ENCODE measurements at places on chromosomes 2 and 18.

- DNase-seq: no peak
Measured at GRCh38 chr2:1455466-1455865, 42.2 kb downstream of the TPO start.

- no peak for DNase-seq
Measured at GRCh38 chr2:73640511-73640911, 1.7 kb downstream of the NAT8 start.

- no peak for DNase-seq
Measured at GRCh38 chr2:78718024-78718423, 307.5 kb upstream of the REG3G start.

- no peak for DNase-seq
Measured at GRCh38 chr2:127174136-127174535, 46.0 kb downstream of the CYP27C1 start.

GRCh38 chr2:238239863-238240756 lies at the start of gene HES6:
Gene HES6, minus strand, starts transcription at chr2:238240038. Its CDS starts 133 bp downstream, at chr2:238239905.
- no peak for DNase-seq

- no peak for DNase-seq
Measured at GRCh38 chr2:179440642-179441251, 176.1 kb upstream of the SESTD1 start.

DNA sequence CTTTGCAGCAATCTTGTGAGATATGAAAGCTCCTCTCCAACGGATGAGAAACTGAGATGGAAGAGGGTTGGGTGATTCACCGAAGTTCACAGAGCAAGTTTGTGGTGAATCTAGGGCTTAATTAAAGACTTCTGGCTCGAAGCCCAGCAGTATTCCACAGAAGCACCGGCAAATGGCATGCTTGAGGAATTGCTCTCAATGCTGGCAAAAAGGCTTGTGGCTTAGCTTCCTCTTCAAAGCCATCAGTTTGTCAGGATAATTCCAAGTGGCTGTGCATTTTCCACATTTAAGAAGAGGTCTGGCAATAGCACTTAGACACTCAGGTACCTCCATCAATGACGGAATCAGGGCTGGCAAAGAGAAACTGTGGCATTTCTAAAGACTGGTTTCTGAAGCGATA lies 98.7 kb upstream of the SLC66A3 start:
- DNase-seq: peak; percentile 50

DNA sequence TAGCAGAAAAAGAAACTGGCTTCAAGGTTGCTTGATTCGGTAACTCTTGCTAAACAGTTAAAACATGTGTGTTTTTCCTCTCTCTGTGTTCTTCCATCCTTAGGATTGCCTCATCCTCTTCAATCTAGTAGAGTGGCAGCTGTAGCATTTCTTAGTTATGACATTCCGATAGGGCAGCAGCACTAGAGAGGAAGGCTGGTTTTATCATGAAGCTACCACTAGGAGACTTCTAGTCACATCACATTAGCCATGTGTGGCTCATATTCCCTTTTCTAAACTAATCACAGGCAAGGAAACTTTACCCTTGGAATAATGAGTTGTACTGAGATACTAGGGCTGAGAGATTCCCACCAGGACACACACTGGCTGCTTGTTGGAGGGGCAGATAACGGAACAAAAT lies 187.6 kb downstream of the DOK6 start:
- no peak for DNase-seq

DNA sequence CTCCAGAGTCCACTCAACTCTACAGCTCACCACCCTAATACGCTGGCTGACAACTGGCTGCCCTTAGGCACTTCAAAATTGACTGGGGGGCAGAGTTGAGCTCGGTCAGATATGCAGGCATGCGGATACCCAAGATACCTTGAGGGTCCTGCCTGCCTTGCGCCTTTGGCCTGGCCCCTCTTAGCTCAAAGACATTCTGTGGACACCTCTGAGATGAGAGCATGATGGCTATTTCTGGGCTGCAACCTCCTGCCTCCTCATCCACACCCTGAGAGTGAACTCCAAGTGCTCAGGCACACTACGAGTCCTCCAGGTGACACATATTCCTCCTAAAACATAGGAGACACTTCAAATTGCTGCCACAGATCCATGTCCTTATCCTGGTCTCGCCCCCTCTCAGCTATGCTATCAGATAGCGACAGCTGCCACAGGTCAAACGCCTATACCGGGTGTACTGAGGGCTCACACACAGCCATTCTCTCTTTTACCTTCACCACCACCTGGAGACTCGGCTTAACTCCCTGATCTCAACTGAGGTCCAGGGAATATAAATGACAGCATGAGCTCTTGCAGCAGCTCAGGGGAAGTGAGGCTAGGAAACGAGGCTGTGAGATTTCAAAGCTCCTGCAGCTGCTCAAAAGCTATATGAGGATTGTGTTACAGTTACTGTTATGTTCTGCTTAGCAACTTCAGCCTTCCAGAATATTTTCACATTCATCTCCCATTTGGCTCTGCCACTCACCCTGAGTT lies 60.5 kb upstream of the TEX51 start:
- DNase-seq: no peak
